ENCODE measurements at places on chromosomes 16 and 17.

DNA sequence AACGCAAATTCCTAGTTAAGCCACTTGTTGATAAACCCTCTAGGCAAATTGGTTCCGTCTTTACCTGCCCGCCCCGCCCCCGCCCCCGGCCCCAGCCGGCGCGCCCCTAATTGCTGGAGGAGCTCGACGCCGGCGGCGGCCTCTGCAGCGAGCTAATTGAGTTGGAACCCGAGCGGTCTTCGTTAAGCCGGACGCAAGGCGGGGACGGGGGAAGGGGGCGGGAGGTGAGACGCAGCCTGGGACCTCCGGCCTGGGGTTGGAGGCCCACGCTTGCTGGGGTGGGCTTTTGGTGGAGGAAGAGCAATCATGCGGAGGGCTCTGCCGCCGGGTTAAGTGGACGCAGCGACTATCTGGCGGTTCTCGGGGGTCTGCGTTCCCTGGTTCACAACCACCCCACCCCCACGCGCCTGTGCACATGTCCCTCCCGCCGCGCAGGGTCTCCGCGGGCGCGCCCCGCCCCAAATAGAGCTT, 12.7 kb upstream of the FOXF1 start:
- DNase-seq, result no peak

DNA sequence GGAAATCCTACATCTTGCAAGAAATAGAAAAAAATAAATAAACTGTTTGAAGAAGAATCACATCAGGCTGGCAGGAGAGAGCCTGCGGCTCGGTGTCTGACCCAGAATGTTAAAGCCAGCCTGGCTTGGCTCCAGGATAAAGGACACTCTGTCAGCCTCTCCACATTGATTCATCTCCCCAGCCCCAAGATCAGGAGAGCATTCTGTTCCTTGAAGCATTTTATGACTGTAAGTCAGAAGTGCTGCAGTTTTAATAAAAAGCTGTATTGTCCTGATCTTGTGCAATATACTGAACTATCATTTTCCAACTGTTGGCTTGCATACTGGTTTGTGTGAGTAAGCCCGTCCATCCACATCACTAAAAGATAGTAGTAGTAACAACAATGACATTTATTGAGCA, 426.6 kb downstream of the HAPSTR1 start:
- no peak for DNase-seq

DNA sequence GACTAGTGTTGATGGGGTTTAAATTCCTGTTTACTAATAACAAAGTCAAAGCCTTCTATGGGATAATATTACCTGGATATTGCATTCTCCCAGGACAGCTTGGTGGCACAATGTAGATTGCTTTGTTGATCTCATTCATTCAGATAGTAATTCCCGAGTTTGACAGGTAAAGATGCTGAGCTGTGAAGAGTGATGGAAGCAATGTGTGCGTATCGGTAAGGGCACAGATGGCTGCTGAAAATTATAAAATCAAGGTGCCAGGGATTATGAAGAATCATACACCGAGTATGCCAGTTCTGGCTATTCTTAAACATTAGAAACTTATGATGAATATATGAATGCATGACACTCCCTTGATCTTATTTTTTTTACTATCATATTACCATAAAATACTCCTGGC, 100.6 kb upstream of the CNTNAP4 start:
- DNase-seq, result no peak

DNA sequence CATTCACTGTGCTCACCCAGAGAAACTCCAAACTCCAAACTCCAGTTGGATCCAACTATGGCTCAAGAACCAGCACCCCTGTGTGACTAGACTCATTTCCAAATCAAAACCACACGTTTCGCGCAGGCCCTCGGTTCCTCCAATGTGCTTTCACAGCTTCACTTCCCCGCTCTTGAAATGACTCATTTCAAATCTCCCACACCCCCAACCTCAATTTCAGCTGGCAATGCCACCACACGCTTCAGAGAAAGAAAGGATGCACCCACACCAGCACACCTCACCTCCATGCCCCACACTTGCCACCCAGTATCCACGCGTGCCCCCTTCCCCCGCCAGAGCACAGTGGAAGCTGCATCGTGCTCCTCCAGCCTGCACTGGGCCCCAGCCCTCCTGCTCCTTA, 9.0 kb downstream of the TMEM92 start:
- DNase-seq, result no peak

DNA sequence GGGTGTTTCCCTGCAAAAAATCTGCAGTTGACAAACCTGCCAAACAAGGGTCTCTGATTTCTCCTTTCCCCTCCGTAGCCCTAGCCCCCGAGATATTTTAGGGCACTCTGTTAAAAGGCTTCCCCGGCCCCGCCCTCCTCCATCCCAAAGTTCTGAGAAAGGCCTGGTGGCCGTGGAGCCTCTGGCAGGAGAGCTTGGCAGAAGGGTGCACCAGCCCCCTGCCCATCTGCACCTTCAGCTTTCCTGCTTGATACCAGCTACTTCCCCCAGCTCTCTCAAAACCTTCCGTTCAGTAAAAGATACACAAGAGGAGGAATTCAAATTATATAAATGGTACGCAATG, 711 bp upstream of the CANT1 start:
- no peak for DNase-seq

GRCh38 chr16:57008440-57008839, 19.1 kb downstream of the NLRC5 start:
- no peak for DNase-seq

GRCh38 chr17:32488604-32489180, 1.9 kb downstream of the CDK5R1 start:
- no peak for DNase-seq

GRCh38 chr16:26709175-26709574, 357.6 kb upstream of the C16orf82 start:
- DNase-seq, result no peak

DNA sequence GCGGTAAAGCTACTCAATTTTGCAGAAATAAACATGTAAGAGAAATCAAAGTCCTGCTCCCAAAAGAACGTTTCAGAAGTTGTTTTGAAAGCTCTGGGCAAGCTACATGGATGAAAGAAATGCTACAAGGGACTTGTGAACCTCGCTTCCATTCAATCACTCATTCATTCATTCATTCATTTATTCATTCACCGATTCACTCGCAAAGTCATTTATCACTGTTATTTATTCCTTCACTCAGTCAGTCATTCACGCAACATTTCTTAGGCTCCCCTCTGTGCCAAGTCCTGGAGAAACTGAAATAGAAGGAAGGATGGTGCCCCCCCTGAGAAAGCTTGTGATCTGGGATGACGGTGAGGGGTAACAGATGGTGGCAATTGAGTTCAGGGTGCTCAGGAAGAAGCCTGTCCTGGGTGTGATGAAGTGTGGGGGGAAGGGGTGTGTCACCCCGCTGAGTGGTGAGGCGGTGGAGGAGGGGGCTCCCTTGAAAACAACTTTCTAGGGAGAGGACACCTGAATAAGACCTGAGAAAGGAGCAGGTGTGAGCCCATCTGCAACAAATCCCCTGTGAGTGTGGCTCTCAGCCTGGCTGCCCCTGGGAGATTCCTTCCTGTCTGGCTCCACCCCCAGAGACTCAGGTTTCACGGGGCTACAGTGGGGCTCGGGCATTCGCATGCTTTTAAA, 36.3 kb upstream of the PRSS54 start:
- DNase-seq, result no peak

- DNase-seq, result peak; percentile 69
Observed at GRCh38 chr17:15377616-15378015, 36.2 kb upstream of the TEKT3 start.

GRCh38 chr17:72843591-72843990, 248.9 kb downstream of the SLC39A11 start:
- no peak for DNase-seq

- no peak for DNase-seq
Observed at GRCh38 chr17:81870981-81871386, at the start of gene ARHGDIA. ARHGDIA (minus strand) TSS chr17:81871337; CDS start chr17:81869930, 1,407 bp downstream.

- DNase-seq, result no peak
Observed at GRCh38 chr17:57861790-57862693, 12.2 kb upstream of the MRPS23 start.

DNA sequence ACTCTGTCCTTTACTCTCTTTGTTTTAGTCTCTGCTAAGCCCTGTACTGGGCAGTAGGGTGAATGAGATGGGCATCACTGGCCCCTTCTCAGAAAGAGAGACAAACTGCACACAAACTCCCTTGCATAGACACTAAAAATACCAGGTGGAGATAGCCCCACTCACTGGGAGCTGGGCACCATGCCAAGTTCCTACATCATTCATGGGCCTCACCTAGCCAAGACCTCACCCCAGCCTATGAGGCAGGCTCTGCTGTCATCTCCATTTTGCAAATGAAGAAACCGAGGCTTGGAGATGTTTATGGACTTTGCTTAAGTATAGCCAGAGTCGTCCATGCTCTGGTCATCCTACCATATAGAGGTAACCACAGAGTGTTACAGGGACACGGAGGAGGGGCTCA, 499.8 kb upstream of the CDH11 start:
- DNase-seq, result no peak

Data from hippocampal formation (tissue), 2 donors.